ENCODE measurements at places on chromosomes 3 and 15. TPM values are rescaled to one million over a fixed set of nuclear protein-coding genes. Genes with fewer than 3 reads are reported as not detected.
A peak's percentile ranks its signal among the peaks of the same experiment; 100 is the strongest.

GRCh38 chr15:72991026-72991425 is 61.2 kb upstream of the NEO1 start:
- H3K27ac ChIP-seq: no peak overlapping the region
- no peak for DNase-seq
- no peak overlapping the region for H3K4me3 ChIP-seq
- H3K27me3 ChIP-seq: no peaks in the 10 kb centered on the region
- H3K4me1 ChIP-seq: peaks cover 10% of the 10 kb centered on the region

- DNase-seq: no peak
- no peak overlapping the region for H3K27ac ChIP-seq
- H3K4me1 ChIP-seq: no peaks in the 10 kb centered on the region
These were observed 360.4 kb downstream of the FGF12 start for GRCh38 chr3:192366916-192367315.

- peak; percentile 66 for DNase-seq
- H3K4me1 ChIP-seq: peaks cover 7% of the 10 kb centered on the region
- peak overlapping the region; percentile 57 for H3K27ac ChIP-seq
These were observed 19.7 kb downstream of the SSR3 start for GRCh38 chr3:156535162-156535627.

DNA sequence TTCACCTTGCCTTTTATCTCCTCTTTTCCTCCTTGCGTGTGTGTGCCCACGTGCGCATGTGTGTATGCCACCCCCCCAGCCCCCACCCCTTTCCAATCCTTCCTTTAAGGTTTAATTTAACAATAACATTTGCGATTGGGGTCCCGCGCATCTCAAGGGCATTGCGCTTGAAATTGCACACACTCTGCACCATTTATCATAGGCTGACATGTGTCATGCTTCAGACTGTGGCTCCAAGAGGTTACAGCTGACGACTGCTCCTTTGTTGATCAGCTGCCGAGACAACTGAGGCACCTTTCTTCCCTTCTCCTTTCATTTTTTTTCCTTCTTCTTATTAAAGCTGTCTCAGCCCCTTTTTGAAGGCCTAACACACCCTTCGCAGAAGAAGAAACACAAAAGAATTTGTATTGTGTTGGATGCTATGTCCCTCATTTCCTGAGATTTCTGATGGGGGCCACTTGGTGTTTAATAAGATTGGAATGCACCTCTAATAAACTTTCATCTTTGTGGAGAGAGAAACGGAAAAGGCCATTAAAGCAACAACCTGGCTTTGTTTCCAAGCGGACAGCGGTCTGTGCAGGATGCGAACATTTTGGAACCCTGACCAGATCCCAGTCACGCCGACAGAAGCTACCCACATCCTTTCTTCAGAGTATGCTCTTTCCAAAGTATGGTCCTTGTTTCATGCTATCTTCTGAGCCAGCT is 470.1 kb downstream of the MCTP2 start:
- DNase-seq: no peak
- H3K27ac ChIP-seq: no peak overlapping the region
- H3K36me3 ChIP-seq: no peaks in the 10 kb centered on the region
- no peaks in the 10 kb centered on the region for H3K4me1 ChIP-seq

DNA sequence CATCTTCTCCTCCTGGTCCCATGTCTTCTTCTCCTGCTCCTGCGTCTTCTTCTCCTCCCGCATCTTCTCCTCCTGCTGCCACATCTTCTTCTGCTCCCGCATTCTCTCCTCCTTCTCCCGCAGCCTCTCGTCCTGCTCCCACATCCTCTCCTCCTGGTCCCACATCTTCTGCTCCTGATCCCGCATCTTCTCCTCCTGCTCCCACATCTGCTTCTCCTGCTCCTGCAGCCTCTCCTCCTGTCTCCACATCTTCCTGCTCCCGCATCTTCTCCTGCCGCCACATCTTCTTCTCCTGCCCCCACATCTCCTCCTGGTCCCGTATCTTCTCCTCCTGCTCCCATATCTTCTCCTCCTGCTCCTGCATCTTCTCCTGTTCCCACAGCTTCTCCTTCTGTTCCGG is 6.4 kb downstream of the GOLGA6L2 start:
- H3K36me3 ChIP-seq: no peaks in the 10 kb centered on the region
- no peak overlapping the region for H3K4me3 ChIP-seq
- DNase-seq: no peak
- no peaks in the 10 kb centered on the region for H3K27me3 ChIP-seq
- no peaks in the 10 kb centered on the region for H3K4me1 ChIP-seq
- no peak overlapping the region for H3K27ac ChIP-seq

- H3K27me3 ChIP-seq: no peaks in the 10 kb centered on the region
- no peak overlapping the region for H3K27ac ChIP-seq
- H3K4me3 ChIP-seq: no peak overlapping the region
- no peak for DNase-seq
- H3K36me3 ChIP-seq: no peaks in the 10 kb centered on the region
- H3K4me1 ChIP-seq: no peaks in the 10 kb centered on the region
These were observed 63.3 kb upstream of the TP63 start for GRCh38 chr3:189567766-189568420.

DNA sequence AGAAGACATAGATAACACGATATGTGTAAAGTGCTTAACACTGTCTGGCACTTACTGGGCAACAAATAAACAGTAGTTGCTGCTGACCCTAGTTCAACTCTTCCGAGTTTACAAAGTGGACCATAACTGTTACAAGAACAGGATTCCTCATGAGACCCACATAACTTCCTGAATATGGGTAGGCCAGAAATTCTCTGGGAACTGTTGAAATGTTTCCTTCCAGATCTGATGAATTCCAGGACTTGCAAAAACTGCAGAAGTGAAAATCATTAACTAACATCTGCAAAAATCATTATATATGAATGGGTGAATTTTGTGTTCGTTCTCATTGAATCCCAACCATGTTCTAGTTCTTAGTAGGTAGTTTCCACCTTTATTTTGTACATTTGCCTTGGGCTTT is 181.7 kb upstream of the MME start:
- H3K4me3 ChIP-seq: no peak overlapping the region
- H3K27ac ChIP-seq: no peak overlapping the region
- H3K36me3 ChIP-seq: no peaks in the 10 kb centered on the region
- DNase-seq: no peak
- H3K27me3 ChIP-seq: no peaks in the 10 kb centered on the region
- no peaks in the 10 kb centered on the region for H3K4me1 ChIP-seq

DNA sequence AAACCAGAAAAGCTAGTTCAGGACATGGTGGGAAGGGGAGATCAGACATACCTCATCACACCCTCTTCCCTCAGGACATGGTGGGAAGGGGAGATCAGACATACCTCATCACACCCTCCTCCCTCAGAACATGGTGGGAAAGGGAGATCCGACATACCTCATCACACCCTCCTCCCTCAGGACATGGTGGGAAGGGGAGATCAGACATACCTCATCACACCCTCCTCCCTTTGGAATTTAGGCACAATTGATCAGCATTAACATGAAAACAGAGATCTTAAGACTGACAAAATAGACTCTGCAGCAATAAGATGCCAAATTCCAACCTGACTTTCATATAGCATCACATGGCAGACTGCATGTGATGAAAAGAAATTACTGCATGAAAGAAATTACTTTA is 412.7 kb upstream of the ZNF717 start:
- no peak overlapping the region for H3K4me3 ChIP-seq
- no peak for DNase-seq
- no peaks in the 10 kb centered on the region for H3K4me1 ChIP-seq
- no peaks in the 10 kb centered on the region for H3K36me3 ChIP-seq

GRCh38 chr3:127387556-127388153 is 99.8 kb upstream of the PRR20G start:
- no peaks in the 10 kb centered on the region for H3K4me1 ChIP-seq
- H3K27ac ChIP-seq: no peak overlapping the region
- H3K36me3 ChIP-seq: no peaks in the 10 kb centered on the region
- H3K4me3 ChIP-seq: no peak overlapping the region
- H3K27me3 ChIP-seq: peaks cover 8% of the 10 kb centered on the region

- H3K27me3 ChIP-seq: no peaks in the 10 kb centered on the region
- no peak for DNase-seq
- no peaks in the 10 kb centered on the region for H3K36me3 ChIP-seq
- H3K27ac ChIP-seq: no peak overlapping the region
- no peak overlapping the region for H3K4me3 ChIP-seq
These were observed 680.0 kb upstream of the DPPA4 start for GRCh38 chr3:110017304-110017703.

DNA sequence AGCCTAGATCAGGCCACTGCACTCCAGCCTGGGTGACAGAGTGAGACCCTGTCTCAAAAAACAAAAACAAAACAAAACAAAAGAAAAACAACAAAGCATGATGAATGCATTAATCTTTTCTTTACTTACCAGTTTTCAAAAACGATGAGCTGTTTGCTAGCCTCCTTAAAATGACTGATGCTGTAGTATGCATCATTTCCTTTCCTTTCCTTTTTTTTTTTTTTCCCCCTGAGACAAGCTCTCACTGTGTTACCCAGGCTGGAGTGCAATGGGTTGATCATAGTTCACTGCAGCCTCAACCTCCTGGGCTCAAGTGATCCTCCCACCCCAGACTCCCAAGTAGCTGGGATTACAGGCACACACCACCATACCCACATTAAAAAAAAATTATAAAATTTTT is 202.0 kb downstream of the ADAMTSL3 start:
- H3K27ac ChIP-seq: no peak overlapping the region
- H3K27me3 ChIP-seq: no peaks in the 10 kb centered on the region
- no peak overlapping the region for H3K4me3 ChIP-seq
- no peaks in the 10 kb centered on the region for H3K4me1 ChIP-seq

- no peaks in the 10 kb centered on the region for H3K4me1 ChIP-seq
- no peak overlapping the region for H3K4me3 ChIP-seq
- no peaks in the 10 kb centered on the region for H3K36me3 ChIP-seq
- no peak overlapping the region for H3K27ac ChIP-seq
- DNase-seq: no peak
These were observed 705.3 kb upstream of the NAALADL2 start for GRCh38 chr3:174153871-174154270.

Gene GJD2
- not detected for total RNA-seq

Gene CLDN18
- not detected for total RNA-seq

Gene BNC1
- total RNA-seq: 0.13 TPM

Gene SSUH2
- total RNA-seq: 0.15 TPM
